Dermis microvascular lymphatic vessel endothelial cell (primary cell): ENCODE measurements at places on chromosomes 7 and 10.

- DNase-seq, result no peak
Observed at GRCh38 chr7:140732416-140732815, 35.9 kb downstream of the NDUFB2 start.

GRCh38 chr7:20151708-20152456 lies 65.3 kb downstream of the MACC1 start:
- DNase-seq, result no peak

GRCh38 chr7:43198599-43199090 lies 86.2 kb downstream of the HECW1 start:
- peak; percentile 17 for DNase-seq

DNA sequence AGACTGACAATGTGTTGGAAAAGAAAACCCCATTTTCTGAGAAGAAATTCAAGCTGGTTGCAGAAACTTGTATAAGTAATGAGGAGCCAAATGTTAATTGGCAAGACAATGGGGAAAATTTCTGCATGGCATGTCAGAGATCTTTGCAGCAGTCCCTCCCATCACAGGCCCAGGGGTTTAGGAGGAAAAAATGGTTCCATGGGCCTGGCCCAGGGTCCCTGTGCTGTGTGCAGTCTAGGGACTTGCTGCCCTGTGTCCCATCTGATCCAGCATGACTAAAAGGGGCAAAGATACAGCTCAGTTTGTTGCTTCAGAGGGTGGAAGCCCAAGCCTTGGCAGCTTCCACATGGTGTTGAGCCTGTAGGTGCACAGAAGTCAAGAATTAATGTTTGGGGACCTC lies 440.3 kb upstream of the TPK1 start:
- DNase-seq, result no peak

GRCh38 chr10:47321521-47322195 lies 596 bp upstream of the GDF2 start:
- DNase-seq, result no peak

GRCh38 chr7:128867842-128868623 lies 5.4 kb downstream of the ATP6V1F start:
- DNase-seq, result no peak

DNA sequence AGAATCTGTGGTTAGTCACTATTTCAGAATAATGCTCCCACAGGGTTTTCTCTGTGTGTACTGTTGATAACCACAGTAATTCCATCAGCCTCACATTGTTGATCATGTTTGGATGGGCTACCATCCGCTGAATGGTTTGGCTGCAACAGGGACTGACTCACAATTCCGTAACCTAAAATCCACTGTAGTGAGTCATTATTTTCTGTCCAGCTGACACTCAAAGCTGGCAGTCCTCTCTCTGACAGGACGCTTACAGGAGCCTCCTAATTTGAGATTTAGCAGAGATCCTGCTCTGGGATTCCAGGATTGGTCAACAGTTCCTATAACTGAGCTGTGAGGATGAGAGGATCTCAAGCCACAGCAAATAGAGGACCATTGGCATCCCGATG lies 32.7 kb downstream of the VWA2 start:
- peak; percentile 74 for DNase-seq

DNA sequence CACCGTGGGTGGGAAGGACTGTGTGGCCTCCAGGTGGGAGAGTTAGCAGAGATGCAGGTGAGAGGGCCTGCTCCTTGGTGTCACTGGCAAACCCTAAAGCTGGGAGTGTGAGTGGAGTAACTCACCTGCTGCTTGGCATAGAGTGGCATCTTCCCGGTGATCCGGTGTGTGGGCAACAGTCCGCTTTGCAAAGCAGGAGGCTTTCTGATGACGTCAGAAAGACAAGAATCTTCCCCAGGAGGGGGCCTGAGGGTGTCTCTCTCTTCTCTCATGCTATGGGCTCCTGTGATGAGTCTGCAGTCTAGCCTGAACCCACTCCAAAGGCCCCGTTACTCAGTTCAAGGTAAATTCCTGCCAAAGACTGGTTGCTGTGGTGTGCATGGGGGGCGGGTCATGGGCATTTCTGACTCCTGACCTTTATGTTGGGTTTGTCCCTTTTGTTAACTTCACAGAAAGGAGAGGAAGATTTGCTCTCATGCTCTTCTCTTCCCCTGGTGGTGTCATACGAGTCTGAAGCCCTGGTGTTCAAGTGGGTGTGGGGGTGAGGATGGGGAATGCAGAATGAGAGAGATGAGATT lies 187.9 kb downstream of the GATA3 start:
- DNase-seq, result no peak

DNA sequence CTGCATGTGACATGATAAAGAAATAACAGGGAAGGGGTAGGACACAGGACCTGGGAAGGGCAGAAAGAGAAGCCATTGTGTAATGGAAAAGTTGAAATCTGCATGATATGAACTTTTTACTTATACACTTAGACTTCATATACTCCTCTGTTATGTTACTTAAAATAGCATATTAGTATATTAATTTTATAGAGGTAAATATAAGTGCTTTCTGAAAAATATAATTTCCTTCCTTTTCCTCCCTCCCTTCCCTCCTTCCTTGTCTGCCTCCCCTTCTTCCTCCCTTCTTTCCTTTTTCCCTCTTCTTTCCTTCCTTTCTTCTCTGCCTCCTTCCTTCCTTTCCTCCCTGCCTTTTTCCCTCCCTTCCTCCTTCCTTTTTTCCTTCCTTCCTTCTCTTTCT lies 363.7 kb downstream of the CALN1 start:
- DNase-seq, result no peak

DNA sequence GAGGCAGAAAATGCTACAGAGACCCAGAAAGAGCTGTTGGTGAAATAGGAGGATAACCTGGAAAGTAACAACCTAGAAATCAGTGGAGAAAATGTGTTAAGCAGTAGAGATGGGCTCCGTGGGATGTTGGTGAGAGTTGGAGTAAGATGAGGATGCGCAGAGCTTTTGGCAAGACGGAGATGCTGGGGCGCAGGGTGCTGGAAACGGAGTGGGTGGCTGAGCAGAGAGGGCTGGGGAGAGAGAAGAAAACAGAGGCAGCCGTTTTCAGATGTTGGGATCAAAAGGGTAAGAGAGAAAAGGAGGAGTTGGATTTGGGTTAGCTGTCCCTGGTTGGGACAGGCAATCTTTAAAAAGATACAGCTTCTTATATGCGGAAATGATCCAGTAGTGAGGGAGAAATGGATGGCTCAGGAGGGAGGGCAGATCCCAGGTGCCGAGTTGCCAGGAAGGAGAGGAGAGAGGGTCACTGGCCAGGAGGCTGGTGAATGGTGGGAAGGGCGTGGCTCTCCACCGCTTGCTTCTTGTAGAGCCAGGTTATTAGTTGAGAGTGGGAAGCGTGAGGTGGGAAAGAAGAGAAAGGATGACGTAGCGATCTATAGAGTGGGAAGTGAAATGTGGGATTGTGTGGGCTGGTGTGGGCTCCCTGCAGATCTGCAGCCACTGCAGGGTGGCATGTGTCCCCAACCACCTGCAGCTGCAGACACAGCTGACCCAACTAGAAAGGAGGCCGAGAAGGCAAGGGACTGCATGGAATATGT lies 182.2 kb upstream of the SVIL start:
- DNase-seq, result no peak

DNA sequence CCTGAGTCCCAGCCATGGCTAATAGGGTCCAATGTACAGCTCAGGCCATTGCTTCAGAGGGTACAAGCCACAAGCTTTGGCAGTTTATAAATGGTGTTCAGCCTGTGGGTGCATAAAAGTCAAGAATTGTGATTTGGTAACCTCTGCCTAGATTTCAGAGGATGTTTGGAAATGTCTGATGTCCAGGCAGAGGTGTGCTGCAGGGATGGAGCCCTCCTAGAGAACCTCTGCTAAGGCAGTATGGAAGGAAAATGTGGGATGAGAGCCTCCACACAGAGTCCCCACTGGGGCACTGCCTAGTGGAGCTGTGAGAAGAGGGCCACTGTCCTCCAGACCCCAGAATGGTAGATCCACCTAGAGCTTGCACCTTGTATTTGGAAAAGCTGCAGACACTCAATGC lies 779.9 kb downstream of the GRM8 start:
- DNase-seq, result no peak

DNA sequence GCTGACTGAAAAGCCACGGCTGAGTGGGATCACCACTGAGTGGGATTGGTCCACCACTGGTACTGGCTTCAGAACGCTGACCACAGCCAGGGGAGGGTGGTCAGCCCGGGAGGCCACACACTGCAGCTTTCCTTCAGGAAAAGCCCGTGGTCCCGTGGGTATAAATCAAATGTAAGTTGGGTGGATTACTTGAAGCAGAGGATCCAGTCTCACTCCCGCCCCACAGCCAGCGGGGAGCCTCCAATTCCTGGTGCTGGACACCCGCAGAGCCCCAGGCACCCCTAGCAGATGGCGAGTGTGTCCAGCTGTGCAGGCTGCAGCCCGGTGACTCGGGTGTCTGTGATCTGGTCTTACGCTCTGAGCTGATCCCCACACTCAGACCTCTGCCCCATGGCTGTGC lies 231.1 kb upstream of the ZNF32 start:
- no peak for DNase-seq

DNA sequence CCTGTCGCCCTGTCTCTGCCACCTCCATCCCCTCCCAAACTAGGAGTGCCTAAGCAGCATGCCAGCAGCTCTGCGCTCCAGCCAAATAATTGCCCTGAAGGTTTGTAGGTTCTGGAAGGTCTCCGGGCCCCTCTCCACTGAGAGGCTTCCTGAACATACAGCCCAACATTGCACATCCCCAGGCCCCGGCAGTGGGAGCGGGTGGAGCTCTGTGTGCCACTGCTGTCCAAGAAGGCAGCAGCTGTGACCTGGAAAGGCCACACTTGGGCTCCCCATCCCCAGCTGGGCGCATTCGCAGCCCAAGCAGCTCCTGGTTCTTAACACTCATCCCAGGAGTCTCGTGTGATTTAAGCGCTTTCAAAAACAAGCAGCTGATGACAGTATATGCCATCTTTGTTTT lies 95.7 kb downstream of the COL13A1 start:
- no peak for DNase-seq

DNA sequence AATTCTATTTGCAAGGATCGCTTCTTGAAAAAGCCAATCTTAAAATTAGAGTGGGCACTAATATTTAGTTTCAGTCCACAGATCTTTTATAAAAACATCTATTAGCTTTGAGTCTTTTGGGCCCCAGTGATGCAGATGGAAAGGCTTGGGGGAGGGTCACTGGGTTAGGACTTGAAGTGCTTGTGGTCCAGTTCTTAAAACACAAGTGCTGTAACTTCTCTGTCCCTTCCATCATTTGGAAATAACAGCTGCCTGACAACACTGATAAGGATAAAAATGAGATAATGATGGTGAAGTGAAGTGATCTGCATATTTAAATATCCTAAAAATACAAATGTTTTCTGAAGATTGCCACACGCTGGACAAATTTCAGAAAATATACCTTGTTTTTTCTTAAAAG lies 37.1 kb upstream of the ZRANB1 start:
- no peak for DNase-seq

DNA sequence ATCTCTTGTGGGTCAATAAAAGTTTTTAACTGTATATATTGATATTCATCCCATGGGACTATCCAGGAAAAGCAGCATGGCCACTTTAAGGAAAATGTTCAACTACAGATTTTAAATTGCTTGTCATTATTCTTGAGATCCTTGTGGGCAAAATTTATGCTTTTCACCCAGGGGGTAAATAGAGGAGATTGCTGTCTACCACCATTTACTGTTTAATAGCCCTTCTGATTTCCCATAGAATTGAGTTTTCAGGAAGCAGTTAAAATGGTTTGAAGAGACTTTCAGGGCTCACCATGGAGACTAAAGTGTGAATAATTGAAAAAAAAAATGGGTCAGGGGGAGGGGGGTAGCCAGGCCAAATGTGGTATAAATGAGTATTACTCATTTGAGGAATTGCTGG lies 901.1 kb upstream of the POT1 start:
- no peak for DNase-seq

- no peak for DNase-seq
Observed at GRCh38 chr10:8316284-8316683, 261.8 kb downstream of the GATA3 start.

DNA sequence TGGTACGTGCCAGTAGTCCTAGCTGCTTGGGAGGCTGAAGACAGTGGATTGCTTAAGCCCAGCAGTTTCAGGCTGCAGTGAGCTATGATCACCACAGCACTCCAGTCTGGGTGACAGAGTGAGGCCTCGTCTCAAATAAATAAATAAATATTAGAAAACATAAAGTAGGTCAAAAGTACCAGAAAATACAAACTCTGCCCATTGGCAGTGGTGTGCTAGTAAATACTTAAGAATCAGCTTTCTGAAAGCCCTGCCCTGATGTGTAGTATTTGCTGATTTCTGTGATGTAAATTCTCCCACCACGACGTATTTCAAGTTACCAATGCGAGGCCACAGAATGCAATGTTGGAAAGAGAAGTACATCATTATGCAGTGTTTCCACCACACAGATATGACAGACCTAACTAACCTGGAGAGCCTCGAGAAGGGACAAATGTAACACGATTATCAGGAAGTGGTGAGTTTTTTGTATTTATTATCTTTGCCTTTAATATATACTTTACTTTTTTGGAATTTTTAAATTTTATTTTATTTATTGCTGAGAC lies 11.8 kb upstream of the MAP3K8 start:
- no peak for DNase-seq

DNA sequence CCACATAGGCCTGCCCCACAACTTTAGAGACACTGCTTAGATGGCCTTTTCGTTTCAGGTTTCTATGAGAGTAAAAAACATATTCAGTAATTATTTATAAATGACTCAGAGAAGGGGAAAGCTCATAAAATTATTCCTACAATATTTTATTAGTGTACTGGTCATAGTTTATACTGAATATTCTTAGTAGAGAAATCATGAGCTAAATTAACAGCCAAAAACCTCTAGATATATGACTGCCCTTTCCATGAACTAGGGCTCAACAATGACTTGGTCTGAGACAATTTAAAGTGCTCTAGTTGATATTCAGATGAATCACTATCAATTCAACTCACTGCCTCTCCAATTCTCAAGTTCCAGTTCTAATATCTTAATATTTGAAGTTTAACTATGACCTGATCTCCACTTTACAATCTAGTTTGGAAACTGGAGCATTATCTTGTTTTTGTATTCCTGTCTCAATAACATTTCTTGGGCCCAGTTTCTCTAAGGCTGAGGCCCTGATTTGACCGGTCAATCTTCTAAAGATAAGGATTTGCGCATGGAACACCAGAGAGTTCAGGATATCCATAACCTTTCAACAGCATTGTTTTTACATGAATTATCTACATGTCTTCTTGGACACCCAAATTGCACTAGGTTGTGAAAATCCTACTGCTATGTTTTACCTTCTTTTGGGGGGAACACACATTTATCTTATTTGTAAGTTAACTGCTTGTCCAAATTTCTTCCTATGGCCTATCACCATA lies 141.6 kb downstream of the DGKB start:
- no peak for DNase-seq

- DNase-seq, result peak; percentile 84
Observed at GRCh38 chr7:132430861-132431822, 145.1 kb downstream of the PLXNA4 start.

GRCh38 chr7:87218796-87219544 lies 562 bp downstream of the TMEM243 start:
- no peak for DNase-seq
